ENCODE measurements at places on chromosomes 2 and 18.

GRCh38 chr18:23188068-23188760 is 52.9 kb downstream of the CABLES1 start:
- no peak for DNase-seq

DNA sequence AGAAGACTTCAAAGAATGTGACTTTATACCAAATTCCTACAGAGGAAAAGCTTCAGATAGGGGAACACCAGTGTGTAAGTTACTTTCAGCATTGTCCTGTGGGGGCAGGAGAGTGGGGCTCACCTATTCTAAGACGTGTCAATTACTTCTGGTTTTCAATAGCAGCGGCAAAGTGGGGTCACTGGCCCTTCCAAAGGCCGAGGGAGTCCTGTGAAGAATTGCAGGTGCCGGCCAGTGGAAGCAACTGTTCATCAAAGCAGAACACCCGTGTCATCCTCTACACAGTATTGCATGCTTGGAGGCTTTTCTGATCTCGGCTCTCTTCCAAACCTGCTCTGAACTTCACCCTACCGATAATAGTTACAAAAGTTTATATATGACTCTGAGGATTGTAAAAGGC is 1176.5 kb upstream of the TMEFF2 start:
- DNase-seq: no peak

DNA sequence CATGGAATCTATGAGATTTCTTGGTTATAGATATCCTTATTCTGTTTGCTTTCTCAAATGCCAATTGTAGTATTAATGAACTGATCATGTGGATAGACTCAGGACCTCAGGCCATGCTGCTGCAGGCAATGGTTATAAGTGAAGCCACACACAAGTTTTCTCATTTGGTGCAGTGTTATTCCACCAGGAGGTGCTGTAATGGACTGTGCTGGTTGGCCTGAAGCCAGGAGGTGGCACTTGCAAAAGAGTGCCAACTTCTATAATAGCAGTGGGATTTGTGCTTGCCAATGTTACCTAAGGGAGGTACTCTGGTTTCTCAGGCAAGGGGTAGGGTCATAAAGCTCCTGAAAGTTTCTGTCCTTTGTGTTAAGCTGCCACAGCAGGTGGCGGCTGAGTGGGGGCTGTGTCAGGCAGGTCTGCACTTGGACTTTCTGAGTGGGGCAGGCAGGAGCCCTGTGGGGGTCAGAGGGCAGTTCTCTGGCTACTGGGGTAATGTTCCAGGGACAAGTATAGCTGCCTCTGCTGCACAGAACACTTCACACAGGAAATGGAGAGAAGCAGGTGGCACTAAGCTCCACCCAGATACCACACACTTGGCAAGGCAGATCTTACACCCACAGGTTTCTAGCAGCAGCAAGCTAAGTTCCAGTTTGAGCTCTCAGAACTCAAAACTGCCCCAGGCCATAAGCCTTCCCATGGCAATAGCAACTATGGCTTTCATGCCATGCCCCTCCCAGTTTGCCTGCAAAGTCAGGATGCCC is 352.6 kb upstream of the CWC22 start:
- no peak for DNase-seq

- DNase-seq: no peak
Measured at GRCh38 chr18:3400567-3401296, 49.2 kb upstream of the TGIF1 start.

GRCh38 chr18:35927430-35927829 is 45.0 kb upstream of the RMP24 start:
- DNase-seq: no peak

- no peak for DNase-seq
Measured at GRCh38 chr2:97645112-97645694, 659 bp upstream of the COX5B start.

DNA sequence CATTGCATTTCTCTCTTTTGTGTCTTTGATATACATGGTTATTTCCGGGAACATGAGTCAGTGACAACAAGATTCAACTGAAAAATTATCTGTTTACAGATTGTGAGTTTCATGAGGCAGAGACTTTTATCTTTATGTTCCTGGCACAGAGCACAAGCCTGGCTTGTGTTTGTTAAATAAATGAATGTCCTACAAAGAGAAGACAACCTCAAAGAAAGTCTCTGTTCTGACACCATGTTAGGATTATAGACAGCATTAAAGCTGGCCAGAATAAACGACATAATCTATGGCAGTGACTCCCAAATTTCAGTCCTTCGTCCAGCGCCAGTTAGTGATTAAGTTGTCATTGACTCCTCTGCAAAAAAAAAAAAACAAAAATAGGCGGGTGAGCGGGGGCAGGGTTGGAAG is 97.4 kb upstream of the DNAJC10 start:
- no peak for DNase-seq

DNA sequence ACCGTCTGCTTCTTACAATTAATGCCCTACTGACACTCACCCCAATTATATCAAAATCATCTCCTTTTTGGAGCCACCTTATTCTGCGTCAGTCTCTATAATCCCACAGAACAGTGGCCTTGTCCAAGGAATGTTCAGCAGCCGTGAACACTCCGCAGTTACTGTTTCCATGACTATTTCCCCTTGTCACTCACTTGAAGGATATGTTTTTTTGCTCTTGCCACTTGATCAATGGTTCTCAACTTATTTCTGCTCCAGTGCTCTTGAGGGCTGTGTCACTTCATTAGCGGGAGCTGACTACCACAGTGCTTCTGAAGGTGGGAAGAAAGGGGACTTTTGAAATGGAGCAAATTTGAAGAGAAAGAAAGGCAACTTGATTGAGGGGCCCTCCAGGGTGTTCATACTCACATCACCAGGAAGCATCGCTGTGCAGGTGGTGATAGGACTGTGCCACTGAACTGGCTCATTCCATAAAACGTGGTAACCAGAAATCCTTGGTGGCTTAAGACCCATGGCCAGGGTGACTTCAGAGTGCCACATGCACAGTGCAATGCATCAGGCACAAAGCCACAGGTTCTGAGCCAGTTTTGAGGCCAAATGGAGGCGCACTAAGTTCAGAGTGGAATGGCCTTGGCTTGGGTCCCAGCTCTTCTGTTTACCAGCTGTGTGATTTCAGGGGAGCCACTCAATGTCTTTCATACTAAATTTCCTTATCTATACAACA is 320.6 kb upstream of the RAB12 start:
- DNase-seq: no peak

DNA sequence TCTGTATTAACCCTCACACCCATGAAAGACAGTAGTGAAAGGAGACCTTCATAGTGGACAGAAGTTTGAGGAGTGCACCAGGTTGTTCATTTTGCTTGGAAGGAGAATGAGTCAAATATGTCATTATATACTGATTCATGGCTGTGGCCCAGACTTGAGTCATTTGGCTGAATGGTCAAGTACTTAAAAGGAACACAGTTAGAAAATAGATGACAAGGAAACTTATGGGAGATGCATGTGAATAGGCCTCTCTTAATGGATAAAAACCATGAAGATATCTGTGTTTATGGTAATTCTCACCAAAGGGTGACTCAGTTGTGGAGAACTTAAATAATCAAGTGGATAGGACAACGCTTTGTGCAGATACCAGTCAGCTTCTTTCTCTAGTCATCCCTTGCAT is 524.7 kb upstream of the CNTNAP5 start:
- DNase-seq: no peak

DNA sequence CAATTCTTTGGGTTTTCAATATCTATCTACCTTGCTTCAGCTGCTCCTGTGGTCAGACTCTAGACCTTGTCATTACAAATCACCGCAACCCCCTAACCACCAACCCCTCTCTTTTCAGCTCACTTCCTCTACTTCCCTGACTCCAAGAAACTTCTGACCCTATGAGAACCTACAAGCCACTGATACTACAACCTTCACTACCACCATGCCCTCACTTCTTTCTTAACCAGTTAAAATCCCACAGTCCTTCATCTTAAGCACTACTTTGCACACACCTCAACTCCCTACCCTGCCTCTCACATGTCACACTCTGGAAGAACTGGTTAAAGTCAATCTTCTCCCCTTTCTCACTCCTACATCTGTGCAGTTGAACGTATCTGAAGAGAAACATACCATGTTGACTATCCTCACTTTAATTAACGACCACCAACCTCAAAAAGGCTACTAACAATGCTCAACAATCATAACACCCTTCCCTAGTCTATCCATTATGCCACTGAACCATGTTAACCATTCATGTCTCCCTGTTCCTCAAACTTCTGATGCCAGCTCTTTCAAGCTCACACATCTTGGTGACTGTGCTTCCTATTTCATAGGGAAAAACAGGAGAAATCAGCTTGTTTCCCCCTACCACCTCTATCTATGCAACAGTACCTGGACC is 12.6 kb downstream of the EIF2AK3 start:
- no peak for DNase-seq

GRCh38 chr2:14072338-14072737 is 560.2 kb upstream of the LRATD1 start:
- DNase-seq: no peak

DNA sequence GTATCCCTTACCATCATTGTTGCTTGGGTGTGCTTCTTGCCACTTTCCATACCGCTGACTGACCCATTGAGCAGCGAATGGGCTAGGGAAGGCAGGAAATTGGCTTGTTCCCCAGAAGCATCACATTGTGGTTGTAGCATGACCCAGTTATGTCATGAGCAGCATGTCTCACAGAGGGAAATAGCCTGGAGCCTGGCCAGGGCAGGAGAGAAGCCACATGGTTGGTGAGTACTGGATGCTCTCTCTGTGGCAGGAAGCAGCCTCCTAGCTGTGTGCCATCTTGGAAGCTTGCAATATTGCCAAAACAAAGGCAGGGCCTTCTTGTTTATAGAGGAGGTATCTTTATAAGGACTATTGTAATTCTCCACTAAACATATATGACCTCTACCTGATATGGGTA is 482.6 kb downstream of the PIK3C3 start:
- DNase-seq: no peak
